ENCODE measurements at places on chromosomes 5 and 9.

DNA sequence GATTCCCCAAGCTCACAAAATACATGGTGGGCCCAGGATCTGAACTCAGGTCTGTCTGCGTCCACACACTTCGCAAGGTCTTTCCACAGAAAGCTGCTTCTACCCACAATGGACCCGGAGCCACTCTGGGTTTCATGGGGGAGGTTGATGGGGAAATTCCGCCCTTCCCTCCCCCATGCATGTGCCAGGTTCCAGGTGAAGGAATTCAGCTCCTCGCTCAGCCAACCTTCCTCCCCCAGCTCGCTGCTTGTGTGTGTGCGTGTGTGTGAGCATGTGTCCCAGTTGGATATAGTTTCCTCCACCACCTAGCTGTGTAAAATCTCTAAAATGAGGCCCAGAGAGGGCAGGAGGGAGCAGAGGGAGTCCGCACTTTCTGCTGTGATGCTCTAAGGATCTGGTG lies 1.0 kb downstream of the PTGS1 start:
- DNase-seq = no peak

- DNase-seq = no peak
Measured at GRCh38 chr5:124056991-124057723, 545.2 kb downstream of the CSNK1G3 start.

GRCh38 chr9:14323985-14324650 lies 10.2 kb upstream of the NFIB start:
- DNase-seq = no peak

DNA sequence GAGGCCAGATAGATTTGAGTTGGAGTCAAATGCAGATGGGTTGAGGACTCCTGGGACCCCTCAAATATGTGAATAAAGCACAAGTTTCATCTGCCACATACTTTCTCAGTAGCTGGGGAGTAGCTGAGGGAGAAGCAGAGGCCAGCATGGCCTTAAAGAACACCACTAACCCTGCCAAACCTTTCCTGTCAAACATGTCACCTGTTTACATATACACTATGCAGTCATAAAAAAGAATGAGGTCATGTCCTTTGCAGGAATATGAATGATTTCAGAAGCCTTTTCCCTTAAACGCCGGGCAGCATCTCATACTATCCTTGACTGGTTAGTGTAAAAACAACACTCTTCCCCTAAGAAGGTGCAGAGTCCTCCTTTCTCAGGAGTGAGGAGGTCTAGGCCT lies 25.2 kb upstream of the HSD17B4 start:
- DNase-seq = no peak

- DNase-seq = no peak
Measured at GRCh38 chr9:131122158-131122557, 3.2 kb upstream of the NUP214 start.

DNA sequence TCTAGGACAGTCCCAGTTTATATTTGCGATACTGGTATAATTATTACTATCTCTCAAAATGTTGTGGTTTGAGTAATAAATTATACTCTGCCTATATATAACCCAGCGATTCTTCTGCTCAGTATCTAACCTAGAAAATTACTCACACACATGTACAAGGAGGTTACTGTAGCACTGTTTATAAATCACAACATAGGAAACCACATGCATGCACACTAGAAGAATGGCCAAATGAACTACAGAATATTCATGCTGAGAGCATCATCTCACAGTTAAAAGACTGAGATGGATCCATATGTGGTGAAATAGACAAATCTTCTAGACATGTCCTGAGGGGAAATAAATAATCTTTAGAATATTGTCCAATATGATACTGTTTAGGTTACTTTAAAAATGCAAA lies 62.1 kb downstream of the INSYN2B start:
- DNase-seq = no peak

DNA sequence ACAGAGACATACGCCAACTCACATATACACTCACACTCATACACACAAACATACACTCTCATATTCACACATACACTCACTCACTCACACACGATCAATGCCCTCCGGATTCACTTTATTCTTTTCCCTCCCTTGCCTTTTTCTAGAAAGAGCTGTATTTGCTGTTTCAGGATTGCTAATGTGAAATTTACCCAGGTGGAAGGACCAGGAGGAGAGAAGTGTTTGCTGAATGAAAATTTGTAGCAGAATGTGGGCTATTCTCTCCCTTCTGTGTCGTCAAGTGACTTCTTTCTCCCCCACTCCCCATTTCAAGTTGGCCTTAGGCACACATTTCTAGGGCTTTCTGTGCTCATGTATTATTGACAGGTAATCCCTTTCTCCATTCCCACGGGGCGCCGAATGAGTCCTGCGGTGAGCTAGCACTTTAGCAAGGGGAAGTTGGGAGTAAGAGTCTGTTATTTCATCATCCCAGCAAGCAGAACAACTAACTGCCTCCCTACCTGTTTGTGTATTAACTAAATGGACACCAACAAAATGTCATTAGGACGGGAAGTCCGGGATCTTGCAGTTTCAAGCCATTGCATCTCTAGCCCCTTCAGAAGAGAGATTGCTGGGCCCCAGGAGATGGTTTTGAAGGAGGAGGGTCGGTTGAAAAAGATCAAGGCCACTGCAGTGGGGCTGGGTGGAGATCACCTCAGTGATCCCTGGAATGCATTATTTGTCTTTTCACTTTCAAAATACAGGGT lies 97.1 kb upstream of the TAF11L2 start:
- DNase-seq = no peak

GRCh38 chr9:129290606-129291005 lies 112.5 kb upstream of the IER5L start:
- DNase-seq = no peak

DNA sequence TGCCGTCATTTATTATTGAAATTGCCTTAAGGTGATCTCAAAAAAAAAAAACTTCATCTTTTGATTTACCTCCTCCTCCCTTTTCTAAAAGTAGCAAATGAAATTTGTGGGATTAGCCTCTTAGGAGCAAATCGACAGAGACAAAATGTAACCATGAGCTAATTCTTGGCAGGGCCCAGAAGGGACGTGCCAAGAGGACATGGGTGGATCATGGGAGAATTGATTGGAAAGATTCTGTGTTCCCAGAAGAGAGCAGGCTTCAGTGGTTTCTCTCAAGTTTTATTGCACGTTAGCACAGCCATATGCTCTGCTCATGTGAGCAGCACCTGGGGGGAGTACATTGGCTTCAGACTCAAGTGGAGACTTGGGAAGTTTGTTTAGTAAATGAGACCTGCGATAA lies 394.6 kb downstream of the ELAVL2 start:
- no peak for DNase-seq

DNA sequence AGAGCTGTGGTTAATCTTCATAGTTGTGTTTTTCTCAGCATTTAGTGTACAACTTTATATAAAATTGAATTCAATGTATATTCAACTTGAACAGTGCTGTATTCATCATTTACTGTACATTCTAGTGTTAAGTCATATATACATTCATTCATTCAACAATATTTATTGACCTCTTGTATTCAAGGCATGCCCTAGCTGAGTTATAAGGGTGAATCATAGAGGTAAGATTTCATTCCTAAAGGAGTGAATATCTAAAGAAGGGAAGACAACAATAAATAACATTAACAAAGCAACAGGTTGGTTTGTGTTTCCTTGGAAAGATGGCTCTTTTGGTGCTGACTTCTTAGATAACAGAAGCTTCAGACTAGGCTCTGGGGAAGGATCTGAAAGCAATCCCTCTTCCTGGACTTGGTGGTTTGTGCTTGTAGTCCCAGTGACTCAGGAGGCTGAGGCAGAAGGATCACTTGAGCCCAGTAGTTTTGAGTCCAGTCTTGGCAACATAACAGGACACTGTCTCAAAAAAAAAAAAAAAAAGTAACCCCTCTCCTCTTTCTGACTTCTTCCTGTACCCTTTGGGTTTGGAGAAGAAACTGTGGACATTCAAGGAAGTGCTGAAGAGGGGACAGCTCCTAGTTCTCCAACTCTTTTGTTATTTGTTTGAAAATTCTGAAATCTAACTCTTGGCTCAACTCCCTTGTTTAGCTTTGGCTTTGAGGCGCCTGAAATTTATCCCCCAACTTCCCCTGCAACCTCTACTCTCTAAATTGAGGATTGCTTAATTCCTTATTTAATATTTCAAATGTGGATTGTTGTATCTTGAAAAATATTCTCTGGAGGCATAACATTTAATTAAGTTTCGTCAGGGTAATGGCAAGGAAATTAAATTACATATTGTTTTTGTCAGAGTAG lies 80.2 kb downstream of the OSTF1 start:
- no peak for DNase-seq

GRCh38 chr5:6273090-6273735 lies 105.1 kb downstream of the MED10 start:
- no peak for DNase-seq

DNA sequence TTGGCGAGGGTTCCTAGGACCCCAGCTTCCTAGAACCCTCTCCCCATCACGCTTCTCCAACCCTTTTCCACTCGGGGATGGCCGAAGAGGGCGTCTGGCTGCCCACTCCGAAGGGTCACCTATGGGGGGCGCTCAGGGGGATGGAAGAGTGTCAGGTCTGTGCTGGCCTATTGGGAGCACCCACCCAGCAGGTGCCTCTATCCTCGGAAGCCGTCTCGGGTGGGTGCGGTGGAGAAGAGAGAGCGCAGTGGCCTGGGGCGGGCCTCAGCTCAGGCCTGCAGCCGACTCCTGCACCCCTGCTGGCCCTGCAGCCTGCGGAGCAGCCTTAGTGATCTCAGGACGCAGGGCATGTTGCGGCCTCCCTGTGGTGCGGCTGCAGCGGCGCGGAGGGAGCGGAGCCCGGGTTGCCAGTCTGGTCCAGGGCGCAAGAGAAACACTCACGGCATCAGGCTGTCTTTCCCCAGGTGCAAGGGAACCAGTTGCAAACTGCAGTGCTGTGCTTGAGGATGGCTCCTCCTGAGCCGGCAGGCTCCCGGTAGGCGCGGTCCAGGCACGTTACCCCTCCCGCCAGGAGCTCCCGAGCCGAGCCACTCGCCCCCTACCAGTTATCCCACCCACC lies 1.5 kb upstream of the IRX2 start:
- DNase-seq = no peak

GRCh38 chr9:123527981-123528380 lies 172.0 kb downstream of the CRB2 start:
- no peak for DNase-seq

DNA sequence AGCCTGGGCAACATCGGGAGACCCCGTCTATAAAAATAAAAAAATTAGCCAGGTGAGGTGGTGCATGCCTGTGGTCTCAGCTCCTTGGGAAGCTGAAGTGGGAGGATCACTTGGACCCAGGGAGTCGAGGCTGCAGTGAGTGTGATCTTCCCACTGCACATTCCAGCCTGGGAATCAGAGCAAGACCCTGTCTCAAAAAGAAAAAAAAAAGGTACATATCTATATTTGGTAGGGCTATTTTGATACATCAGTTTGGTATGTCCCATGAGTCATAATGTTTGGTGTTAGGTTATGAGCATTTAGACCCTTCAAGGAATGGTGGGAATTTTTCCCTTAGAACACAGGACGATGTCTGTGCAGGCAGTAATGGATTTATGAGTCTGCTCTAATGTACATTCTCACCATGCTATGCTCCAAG lies 55.3 kb upstream of the POU4F3 start:
- DNase-seq = no peak

- DNase-seq = no peak
Measured at GRCh38 chr9:22265038-22265437, 181.6 kb upstream of the DMRTA1 start.

DNA sequence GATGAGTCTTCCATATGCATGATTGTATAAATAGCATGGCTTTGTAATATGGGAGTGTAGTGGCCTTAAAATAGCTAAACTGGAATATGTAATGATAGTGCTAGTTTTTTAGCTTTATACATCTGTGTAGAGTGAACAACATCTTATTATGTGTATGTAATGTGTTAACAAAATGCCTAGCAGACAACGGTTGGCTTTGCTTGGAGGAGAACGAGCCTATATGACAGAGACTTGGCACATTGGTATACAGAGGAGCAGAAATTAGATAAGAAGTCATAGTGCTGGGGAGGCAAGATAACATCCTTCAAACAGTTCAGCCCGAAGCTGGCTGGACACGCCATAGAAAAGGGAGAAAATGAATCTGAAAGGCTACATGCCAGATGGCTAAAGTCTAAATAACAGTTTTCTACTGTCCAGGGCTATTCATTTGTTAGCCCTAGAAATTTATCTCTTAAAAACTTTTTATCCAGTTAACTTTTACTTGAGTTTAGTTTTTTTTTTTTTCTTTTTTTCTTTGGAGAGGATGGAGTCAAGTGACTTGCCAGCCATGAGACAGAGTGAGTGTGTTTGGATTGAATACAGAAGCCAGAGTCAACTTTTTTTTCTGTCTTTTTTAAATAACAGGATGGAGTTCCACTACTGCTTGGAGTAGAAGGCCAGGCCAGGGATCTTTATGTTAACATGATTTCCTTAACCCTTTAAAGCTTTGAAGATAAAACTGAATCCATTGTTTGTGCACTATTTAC lies 214.4 kb upstream of the ACTBL2 start:
- no peak for DNase-seq

GRCh38 chr5:1464096-1464446 lies 18.8 kb upstream of the SLC6A3 start:
- DNase-seq = no peak

DNA sequence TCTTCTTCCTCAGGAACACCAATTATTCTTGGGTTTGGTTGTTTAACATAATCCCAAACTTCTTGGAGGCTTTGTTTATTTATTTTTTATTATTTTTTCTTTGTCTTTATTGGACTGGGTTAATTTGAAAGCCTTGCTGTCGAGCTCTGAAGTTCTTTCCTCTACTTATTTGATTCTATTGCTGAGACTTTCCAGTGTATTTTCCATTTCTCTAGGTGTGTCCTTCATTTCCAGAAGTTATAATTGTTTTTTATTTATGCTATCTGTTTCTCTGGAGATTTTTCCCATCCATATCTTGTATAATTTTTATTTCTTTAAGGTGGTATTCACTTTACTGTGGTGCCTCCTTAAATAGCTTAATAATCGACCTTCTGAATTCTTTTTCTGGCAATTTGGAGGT lies 8.8 kb upstream of the RIOK2 start:
- DNase-seq = no peak

GRCh38 chr5:39024005-39024404 lies 50.2 kb downstream of the RICTOR start:
- DNase-seq = no peak

DNA sequence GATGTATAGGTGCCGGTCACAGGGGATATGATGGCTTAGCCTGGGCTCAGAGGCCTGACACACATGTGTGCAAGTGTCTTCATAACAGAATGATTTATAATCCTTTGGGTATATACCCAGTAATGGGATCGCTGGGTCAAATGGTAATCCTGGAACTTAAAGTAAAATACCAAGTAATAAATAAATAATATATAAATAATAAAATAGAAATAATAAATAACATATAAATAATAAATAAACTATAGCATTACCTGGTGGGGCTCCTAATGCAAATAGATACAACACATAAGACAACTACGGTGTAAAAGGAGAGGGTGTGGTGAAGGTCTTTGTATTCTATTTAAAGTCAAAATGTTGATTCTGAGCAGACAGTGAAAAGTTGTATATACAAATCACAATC lies 68.5 kb upstream of the GFPT2 start:
- DNase-seq = no peak

Measured in right renal cortex interstitium (tissue), 3 donors.